Memory B cell (primary cell): ENCODE measurements at places on chromosomes 12 and 14.

DNA sequence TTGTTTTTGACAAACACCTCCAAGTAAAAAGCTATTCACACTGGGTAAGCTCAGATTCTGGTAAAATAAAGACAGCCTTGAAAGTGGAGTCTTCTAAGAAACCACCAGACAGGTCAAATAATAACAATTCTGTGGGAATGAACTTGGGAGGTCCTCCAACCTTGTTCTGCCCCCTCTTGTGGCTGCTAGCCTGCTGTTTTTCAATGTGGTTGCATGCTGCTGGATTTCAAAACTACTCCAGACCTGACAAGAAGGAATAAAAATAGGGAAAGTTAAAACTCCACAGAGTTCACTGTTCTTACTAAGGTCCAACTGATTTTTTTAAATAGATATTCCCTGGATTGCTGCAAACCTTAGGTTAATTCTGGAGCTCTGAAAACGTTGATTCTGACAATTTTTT, 32.2 kb upstream of the RIN3 start:
- DNase-seq: no peak

- no peak for DNase-seq
These were observed 76.6 kb downstream of the RIN3 start for GRCh38 chr14:92590176-92590575.

DNA sequence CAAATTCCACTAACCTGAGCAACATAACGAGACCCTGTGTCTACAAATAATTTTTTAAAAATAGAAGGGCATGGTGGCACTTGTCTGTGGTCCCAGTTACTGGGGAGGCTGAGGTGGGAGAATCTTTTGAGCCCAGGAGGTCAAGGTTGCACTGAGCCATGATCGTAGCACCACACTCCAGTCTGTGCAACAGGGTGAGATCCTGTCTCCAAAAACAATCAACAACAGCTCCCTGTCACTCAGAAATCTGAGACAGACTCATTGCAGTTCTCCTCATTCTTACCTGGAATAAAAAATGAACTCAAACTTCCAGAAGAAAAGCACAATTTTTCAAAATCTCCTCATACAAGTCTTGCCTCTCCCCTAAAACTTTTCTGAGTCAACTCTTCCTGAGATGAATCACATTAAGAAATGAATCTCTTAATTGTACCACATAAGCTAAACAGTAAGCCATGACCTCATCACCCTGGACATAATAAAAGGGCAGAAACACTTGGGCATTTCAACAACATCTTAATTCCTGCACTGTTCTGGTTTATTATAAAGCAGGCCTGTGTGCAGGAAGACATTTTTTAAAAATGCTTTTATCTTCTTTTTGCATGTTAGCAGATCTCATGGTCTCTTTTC, 214.3 kb upstream of the CDKN3 start:
- DNase-seq: no peak

GRCh38 chr14:25111061-25111601, 61.2 kb upstream of the STXBP6 start:
- no peak for DNase-seq

DNA sequence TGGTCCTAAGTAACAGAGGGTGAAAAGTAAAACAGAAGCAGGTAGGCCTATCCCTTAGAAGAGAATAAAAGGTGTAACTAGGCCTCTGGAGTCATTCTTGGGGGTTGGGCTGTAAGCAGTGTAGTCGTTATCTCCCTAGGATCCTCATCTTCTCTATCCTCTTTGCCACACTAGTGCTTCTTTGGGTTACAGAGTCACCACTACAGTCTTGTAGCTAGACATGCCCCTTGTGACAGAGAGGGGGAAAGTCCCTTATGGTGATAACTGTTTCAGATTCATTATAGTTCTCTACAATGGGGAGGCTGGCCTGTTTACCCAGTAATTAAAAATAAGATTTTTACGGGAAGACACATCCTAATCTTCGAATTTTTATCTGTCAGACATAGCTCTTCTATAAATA, 16.4 kb upstream of the SRP54 start:
- no peak for DNase-seq

- peak; percentile 44 for DNase-seq
These were observed at the start of gene PTGER2 for GRCh38 chr14:52313903-52314594. Gene PTGER2, plus strand, starts transcription at chr14:52314312. Its CDS starts 237 bp downstream, at chr14:52314549.

DNA sequence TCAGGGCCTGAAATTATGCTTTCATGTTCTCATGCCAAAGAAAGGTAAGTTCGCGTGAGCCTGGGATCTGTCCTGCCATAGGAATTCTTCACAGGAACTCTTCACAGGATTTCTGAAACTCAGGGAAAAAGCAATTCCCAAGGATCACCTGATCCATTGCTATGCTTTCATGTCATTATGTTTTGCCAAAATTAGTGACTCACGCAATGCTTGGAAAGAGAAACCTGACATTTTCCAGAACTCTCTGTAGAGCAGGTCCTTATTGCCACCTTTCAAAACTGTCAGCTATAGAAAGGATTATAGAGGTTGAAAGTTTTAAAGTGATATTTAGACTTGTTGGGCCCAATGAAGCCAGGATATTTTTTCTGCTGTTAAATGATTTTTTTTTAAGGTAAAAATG, 6.3 kb upstream of the KCNJ8 start:
- no peak for DNase-seq

DNA sequence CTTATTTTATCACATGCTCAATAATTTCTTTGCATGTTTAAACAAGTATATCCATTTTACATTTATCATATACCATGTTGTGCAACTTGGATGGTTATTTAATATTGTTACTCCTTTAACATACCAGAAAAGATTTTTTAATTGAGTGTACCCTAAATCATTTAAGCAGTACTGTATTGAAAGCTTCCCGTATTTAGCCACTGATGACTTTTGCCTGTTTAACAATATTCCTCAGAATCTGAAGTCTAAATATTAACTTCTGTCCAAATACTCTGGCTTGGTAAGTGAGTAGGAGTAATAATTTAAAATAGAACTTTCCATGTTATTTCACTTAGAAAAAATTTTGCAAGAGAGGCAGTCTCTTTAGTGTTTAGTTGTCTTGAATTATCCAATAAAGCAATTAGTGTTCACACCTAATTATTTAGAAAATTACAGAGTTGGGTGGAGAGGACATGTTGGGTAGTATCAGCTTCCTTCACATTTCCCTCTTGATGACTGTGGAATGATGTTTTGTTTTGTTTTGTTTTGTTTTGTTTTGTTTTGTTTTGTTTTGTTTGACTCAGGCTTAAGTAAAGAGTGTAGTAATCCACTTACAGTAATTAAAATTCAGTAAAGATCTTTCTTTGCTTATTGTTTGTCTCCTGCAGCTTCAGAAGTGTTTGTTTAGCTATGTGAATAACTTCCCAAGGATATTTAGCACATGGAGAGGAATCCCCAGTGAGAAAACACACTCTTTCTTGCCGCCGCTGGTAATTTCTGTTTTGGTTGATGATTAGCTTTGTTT, 59.5 kb downstream of the DAAM1 start:
- DNase-seq: no peak

- no peak for DNase-seq
These were observed 90.3 kb downstream of the PAX9 start for GRCh38 chr14:36751920-36752319.

DNA sequence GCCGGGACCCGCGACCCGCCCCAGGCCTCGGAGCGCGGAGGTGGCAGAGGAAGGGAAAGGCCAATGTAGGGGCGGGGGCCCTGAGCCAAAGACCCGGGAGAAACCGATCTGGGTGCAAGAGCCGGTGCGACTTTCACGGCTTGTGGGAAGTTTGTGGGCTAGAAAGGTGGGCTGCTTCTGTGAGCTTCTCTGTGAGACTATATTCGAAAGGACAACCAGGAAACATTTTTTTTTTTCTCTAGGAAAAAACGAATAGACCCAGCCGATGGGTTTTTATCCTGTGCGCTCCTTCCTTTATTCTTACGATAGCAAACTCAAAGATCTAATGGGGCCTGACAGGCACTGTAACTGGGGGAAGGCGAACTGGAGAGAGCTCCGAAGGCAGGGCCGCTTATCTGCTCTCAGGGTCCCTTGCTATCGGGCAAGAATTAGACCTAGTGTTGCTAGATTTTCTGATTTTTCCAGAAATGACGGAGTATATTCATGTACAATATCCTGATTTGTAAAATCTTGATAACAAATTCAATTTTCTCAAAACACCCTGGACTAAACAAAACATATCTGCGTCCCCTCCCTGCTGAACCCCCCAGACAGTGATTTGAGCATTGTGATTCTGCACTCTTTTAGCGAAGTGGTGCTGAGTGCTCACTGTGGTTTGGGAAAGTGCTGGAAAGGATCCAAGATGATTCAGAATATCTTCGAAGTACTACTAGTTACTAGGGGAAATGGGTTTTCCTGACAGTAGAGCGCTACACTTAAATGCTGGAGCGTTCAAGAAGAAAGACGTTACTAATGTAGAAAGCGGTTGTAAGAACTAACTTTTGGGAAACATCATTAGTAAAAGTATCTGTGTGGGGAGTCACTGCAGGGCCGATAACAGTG, 563 bp upstream of the STXBP6 start:
- DNase-seq: no peak
